ENCODE measurements at places on chromosomes 3 and 15.

GRCh38 chr3:33355611-33356010 is 78.4 kb downstream of the FBXL2 start:
- no peak for DNase-seq

- DNase-seq = no peak
These were observed 2.3 kb downstream of the TPM1 start for GRCh38 chr15:63044645-63045464.

- DNase-seq = no peak
These were observed 34.8 kb upstream of the EPHA3 start for GRCh38 chr3:89072642-89073041.

DNA sequence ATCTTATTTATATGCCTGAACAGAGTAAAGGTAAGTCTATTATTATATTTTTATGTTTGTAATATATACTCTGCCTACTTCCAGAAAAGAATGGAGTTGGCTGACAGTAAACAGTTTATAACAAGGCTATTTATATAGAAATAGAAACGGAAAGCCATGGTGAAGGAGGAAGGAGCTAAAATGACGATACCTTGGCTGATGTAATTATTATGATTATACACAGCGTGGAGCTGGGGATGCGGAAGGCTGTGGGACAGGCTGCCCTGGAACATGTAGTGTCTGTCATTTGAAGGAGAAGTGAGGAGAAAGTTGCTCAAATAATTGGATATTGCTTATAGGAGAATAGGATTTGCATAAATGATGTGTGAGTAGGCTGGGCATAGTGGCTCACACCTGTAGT is 37.8 kb downstream of the CEMIP start:
- DNase-seq = no peak

GRCh38 chr3:149959443-149959842 is 11.3 kb downstream of the PFN2 start:
- no peak for DNase-seq

- no peak for DNase-seq
These were observed 237.2 kb downstream of the AGBL1 start for GRCh38 chr15:86316726-86317383.

DNA sequence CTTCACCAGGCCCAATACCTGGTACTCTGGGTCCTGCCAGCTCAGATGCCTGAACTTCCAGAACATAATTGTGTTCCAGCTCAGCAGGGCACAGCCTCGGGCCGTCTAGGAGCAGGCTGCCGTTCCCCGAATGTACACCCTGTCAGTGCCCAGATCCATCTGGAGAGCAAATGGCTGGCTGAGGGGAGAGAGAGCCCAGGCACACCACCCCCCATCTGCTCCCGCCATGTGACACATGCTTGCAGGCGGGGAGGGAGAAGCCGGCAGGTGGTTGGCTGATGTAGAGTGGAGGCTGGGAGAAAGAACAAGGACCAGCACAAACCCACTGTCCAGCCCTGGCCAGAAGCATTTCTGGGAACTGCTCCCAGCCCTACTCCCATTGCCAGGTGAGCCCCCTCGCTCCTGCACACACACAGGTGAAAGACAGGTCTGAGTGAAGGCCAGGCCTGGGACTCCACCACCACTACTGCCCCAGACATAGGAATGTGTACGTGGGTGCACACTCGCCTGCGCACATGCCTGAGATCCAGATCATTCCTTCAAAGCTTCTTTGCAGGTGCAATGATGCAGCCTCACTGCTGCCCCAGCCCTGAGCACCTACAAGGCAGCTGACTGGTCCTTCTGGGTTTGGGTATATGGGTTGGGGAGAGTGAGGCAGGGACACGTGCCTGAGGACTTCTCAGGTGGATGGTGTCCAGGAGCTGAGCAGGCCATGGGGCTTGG is 53.5 kb downstream of the SEMA5B start:
- DNase-seq = no peak

GRCh38 chr3:11499144-11499543 is 144.6 kb downstream of the VGLL4 start:
- no peak for DNase-seq

GRCh38 chr3:182241766-182242488 is 530.2 kb downstream of the SOX2 start:
- no peak for DNase-seq

DNA sequence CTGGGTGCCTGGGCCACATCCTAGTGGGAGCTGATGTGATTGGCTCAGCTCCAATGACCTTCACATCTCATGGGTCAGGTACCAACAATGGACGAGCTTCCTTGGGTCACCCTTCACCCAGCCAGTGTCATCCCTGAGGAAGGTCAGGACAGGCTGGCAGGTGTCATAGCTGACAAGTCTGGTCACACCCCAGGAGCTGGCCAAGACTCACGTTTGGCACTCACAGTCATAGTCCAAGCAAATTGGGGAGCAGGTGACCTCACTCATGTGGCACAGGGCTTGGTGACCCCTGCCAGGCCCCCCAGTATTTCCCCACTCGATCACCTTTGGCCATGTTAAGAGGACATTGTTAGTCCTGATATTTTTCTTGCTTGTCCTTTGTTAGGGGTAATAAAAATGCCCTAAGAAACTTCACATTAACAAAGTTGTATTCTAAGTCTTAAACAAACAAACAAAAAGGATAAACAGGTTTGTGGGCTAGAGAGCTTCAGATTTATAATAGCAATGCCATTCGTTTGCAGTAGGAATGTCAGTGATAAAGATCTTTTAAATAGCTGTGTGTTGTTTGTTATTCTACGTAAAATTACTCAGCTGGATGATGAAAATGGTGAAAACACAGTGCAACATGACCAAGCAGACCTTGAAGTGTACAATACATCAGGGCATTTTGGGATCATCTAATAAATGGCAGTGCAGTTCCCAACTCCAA is 79.5 kb upstream of the POMGNT2 start:
- no peak for DNase-seq

DNA sequence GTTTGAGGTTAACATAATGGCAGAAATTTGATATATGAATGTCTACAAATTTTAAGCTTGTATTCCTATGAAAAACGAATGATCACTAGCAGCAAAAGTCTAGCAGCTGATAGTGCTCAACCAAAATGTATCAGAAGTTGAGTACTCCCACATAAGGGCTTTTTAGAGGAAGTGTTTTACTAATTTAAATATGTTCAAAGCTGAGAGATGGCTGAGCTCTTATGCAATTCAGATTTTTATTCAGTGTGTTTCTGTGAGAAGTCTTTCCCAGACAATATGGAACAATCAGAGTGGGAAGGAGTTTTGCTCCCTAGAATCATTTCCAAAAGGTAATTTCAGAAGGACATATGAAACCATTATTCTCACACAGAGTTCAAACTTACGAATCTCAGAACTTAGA is 327.0 kb downstream of the ZPLD1 start:
- no peak for DNase-seq

DNA sequence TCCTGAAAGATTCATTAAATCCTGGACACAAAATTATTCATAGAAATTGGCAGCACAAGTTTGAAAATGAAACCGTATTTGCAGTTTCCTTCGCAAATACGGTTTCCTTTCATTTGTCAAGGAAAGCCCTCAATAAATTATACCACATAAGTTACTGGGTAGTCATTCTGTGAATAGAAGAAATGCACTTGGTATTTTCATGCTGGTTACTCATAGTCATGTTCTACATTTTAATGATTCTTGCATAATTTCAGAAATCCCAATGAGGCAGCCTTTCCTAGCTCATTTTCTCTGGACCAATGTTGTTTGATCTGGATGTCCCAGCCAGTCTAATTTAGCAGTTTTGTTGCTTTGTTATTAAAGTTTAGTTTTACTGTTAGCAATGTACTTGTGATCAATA is 43.2 kb downstream of the MINAR1 start:
- DNase-seq = no peak

GRCh38 chr15:93913310-93913709 is 318.1 kb upstream of the MCTP2 start:
- no peak for DNase-seq

- no peak for DNase-seq
These were observed 19.3 kb downstream of the CPOX start for GRCh38 chr3:98574132-98574531.

DNA sequence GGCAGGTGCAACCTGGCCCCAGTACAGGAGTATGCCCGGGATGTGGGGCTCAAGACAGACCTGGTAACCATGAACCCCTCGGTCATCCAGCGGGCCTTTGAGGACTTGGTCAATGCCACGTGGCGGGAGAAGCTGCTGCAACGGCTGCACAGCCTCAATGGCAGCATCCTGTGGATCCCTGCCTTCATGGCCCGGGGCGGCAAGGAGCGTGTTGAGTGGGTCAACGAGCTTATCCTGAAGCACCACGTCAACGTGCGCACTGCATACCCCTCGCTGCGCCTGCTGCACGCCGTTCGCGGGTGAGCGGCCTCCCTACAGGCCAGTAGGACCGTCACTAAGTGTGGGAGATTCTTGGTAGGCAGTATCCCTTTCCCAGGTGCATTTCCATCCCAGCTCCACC is 51.0 kb downstream of the ST8SIA2 start:
- DNase-seq = no peak

DNA sequence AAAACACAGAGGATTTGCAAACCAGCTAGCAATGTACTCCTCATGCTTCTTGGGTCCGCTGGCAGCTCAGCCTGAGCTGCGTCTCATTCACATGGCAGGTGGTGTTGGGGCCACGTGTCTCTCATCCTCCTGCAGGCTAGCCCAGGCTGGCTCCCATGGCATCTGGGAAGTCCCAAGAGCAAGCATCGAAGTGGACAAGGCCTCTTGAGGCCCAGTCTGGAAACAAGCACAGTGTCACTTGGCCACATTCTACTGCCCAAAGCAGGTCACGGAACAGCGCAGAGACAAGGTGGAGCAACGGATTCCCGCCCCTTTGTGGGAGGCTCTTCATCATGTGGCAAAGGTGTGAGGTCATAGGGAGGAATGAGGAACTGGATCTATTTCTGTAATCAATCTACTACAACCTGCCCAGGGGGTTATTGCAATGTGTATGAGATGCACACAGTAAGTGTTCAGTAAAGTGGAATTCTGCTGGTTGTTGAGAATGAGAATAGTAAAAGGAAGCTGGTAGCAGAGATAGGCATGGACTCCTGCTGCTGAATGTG is 128.3 kb downstream of the TPRA1 start:
- no peak for DNase-seq

DNA sequence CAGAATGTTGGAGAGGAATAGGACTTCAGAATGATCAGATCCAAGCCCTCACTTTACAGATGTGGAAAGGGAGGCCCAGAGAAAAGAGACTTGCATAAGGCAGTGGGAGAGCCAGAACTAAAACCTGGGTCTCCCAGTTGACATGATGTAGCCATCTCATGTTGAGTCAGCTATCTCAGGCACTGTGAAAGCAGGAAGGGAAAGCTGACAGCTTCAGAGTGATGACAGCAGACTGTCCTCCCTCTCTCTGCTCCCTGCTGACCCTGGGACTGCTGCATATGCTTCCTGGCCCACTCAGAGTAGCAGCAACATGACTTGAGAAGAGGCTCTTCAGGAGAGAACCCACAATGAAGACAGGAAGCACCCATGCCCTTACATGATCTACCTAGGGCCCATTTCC is 14.7 kb downstream of the FHIT start:
- no peak for DNase-seq

DNA sequence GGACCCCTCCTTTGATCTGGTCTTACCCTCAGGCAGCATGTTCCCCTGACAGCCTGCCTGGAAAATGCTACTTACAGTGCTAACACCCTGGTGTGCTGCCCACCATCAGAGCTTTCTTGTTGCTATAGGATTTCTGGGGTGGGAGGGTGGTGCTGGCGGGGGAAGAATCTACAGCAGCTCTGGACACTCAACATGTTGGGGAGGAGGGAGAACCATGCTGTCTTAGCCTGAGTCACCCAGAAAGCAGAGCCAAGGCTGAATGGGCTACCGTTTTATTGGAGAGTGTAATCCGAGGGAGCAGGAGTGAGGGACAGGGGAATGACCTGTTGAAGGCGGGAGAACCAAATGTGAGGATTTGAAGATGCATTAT is 45.6 kb downstream of the MFSD1 start:
- DNase-seq = no peak

- no peak for DNase-seq
These were observed 61.5 kb upstream of the GOLIM4 start for GRCh38 chr3:168157099-168157700.

DNA sequence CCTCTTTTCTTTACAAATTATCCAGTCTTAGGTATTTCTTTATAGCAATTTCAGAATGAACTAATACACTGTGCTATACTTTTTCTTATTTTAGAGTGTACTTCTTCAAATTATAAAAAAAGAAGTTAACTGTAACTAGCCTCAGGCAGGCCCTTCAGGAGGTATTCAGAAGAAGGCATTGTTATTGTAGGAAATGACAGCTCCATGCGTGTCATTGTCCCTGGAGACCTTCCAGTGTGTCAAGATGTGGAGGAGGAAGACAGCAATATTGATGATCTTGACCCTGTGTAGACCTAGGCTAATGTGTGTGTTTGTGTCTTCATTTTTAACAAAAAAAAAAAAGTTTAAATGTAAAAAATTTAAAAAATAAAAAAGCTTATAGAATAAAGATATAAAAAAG is 55.5 kb downstream of the IL12A start:
- no peak for DNase-seq

DNA sequence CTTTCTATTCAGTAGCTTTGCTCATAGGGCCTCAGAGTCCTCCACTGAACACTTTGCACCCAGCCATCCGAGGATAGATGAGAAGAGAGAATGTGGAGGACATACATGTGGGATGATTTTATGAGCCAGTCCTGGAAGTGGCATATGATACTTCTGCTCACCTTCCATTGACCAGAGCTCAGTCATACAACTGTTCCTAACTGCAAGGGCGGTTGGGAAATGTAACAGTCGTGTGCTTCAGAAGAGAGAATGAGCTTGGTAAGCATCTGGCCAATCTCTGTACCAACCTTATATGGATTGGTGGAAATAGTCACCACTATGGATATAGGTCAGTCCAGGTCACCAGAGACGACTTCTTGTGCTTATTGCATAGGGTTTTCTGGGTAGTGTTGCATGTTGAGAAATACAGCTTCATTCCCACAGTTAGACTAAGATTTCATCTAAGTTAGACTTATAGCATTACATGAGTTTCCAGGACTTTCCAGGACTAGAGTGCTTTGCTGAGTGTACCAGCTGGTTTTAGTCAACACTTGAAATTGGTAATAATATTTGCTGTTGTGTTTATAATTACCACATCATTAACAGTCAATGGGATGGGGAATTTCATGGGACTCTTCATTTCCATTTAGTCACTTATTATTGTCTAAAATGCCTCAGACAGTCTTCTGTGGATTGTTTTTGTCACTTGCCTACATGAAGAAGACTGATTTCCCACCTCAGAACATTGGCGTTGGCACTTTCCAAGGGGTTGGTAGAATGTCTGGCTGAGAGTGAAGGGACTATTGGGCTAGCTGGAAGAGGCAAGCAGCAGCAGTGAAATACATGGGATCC is 214.5 kb upstream of the ROPN1 start:
- DNase-seq = no peak

Data from stimulated activated CD4-positive, alpha-beta T cell treated with anti-CD3 and anti-CD28 coated beads, Interleukin-1b, Interleukin-23, amount 100 ng/mL, for 24 hours (primary cell).